ENCODE measurements at places on chromosomes 4 and X.

- no peak for DNase-seq
Measured at GRCh38 chrX:37829721-37830120, 17.6 kb downstream of the DYNLT3 start.

- no peak for DNase-seq
Measured at GRCh38 chr4:7348946-7349900, 85.5 kb downstream of the PSAPL1 start.

GRCh38 chr4:26214994-26215393, 105.8 kb upstream of the RBPJ start:
- no peak for DNase-seq

GRCh38 chr4:185312699-185313098, 83.0 kb downstream of the LRP2BP start:
- DNase-seq: no peak

DNA sequence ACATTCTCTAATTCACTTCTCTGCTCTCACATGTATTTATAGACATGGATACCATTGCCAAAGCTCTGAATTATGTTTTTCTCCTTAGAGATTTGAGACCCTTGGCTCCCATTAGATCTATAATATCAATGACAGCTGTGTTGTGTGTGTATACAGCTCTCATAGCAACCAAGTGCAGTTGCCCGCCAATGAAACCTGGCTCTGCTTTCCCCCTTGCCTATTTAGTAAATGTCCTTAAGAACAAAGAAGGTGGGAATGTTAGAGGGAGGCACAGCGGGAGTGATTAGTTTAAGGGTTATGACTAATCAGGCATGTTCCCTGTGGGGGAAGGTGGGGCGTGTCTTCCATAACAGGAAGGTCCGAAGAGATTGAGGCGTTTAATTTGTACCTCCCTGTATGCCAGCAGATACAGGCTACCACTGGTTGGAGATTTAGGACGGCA, 100.5 kb upstream of the TBC1D9 start:
- DNase-seq: peak; percentile 50

DNA sequence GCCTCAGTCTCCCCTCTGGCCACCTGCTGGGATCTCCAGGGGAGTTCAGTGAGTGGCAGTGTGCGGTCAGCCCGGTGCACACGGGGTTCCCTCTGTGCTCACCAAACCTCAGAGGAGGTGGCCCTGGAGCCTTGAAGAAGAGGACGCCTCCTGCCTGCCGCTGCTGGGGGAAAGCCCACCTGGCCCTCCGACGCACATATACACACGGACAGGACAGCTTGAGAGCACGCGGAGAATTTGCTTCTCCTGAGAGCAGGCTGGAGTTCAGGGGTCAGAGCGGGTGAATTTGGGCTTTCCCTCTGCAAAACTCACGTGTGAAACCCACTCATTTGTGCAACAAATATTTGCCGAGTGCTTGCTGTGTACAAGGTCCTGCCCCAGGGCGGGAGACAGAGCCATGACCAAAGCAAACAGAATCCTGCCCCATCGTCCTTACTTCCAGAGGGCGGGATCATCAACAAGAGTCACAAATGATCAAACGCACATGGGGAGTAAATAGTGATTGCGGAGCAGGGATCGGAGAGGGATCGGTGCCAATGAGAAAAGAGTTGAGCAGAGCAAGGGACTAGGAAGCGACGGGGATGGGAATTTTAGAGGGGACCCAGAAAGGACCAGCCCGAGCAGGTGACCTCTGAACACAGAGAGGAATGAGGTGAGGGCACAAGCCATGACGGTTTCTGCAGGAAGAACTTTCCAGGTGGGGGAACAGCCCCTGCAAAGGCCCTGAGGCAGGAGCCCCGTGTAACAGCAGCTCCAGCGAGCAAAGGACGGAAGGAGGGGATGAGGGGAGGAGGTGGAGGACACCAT, 17.6 kb downstream of the BLOC1S4 start:
- no peak for DNase-seq

DNA sequence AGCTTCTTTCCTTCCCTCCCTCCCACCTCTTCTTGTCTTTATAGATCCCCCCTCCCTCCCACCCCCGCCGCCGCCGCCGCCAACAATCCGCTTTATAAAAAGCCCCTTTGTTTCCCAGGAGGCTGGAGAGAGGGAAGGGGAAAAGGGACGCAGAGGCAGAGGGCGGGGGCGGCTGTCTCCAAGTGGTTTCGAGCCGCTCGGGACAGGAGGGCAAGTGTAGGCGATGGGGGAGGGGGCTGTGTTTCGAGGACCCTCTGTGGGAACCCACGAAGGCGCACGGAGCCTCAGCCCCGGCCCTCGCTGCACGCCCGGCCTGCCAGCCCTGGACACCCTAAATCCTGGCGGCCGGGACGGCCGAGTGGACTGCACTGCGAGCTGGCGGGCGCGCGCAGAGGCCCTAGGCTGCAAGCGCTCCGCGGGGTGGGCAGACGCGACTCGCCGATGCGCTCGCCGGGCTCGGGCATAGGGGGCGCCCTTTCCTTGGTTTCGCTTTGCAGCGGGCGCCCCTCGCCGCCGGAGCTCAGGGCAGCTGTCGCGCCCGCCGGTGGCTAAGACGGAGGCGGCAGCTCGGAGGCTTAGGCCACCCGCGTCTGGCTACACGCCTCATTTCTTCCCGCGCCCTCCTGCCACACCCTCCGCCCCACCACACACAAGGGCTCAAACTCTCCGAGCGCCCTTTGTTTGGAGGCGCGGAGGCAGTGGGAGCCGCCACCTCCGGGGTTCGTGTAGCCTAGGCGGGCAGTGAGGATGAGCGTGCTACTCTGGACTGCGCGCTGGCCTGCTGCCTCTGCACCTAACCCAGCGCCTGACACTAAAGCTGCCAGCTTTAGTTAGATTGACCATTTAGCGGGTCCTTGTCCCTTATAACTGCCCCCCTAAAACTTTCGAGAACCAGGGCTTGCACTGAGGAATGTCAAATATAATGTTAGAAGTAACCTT, 2.2 kb downstream of the MAMLD1 start:
- peak; percentile 46 for DNase-seq

DNA sequence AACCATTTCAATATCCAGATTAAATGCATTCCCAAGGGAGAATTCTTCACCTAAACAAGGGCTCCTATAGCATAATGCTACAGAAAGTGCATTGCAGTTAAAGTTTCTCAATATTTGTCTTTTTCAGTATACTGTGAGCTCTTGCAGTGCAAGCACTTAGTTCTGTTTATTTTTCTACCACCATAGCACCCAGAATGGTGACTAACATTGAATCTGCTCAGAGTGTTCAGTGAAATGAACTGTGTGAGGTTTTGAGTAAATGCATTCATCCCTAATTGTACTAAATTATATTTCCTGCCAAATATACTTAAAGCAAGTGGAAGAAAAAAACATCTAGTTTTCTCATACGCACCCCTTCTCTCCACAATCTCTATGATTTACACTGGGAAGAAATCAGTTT, 383.9 kb downstream of the PCDH7 start:
- no peak for DNase-seq

Data from AG10803 (cell line).